Muscle of back (tissue), 13 donors: ENCODE measurements at places on chromosomes 16 and 17.

DNA sequence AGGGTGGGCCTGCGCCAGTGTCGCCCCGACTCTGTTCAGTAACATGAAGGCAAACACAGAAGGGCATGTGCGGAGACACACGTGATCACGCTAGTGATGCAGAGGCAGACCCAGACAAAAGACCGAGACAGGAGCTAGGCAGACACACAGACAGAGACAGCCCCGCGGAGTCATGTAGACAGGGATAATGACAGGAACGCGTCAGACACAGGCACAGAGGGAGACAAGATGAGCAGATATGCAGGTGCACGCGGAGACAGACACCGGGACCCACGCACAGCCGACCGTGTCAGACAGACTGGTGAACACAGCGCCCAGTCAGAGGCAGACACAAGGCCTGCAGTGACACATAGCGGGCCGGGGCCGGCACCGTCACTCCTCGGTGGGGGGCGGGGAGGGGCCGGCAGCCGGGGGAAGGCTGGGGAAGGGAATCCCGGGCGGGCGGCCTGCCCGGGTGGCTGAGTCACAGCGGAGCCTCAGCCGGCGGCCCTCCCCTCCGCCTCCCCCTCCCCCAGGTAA lies 7.4 kb downstream of the KDM6B start:
- DNase-seq, result peak; percentile 88

DNA sequence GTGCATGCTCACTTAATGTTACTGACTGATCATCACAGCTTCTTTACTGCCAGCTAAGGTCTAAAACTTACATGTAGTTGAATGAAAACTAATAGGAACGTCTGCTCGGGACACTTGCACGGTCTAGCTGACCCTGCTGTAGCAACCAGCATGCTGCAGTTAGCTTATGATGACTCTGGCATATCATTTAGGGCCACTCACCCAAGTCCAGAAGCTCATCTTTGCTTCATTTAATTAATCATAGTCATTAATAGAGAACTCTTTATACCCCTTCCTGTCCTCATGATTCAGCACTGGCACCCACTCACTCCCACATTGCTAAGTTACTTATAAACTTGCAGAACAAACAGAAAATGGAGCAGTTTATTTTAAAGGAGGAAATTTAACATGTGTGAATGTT lies 136.3 kb downstream of the NLK start:
- no peak for DNase-seq

- no peak for DNase-seq
Measured at GRCh38 chr17:63082952-63083351, 116.9 kb downstream of the TANC2 start.

DNA sequence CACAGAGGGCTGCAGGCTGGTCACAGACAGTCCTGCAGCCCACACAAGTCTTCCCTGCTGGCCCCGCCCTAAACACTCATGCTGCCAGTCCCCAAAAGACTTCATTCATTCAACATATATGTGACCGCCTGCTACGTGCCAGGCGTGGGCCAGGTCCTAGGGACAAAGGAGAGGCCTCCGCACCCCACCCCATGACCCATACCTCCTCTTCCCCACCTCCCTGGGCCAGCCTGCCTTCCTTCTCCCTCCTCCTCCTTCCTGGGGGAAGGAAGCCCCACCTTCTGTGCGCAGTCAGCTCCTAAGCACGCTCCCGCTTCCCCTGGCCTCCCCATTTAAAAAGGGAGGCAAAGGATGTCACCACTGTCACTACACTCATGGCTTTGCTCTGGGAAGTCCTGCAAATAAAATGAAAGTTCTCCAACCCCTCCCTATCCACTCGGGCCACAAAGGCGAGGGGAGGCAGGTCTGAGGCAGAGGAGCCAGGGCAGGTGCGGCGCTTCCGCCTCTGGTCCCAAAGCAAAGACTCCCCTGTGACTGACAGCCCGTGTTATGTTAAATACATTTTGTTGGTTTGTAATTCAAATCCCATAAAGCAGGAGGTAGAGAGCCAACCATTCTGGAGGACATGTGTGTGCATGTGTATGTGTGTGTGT lies 9.0 kb downstream of the DNAAF8 start:
- no peak for DNase-seq

DNA sequence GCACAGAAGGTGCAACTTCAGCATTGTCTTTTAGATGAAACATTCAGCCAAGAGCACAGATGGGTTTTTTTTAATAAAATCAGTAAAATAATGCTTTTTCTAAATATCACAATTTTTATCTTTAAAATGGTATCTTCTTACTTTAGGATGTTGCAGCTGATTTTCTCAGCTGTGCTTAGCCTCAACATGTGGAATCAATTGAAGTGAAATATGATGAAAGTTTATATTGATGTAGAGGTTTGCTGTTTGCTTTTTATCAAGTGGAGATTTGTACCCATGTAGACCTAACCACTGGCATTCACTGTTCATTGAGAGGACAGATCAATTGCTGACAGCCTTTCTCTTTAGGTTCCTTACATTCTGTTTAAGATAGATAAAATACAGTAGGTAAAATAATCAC lies 107.8 kb downstream of the CYB561 start:
- DNase-seq, result no peak

- no peak for DNase-seq
Measured at GRCh38 chr17:40522250-40522960, 21.0 kb upstream of the TNS4 start.

- no peak for DNase-seq
Measured at GRCh38 chr17:12062249-12062648, 41.6 kb downstream of the MAP2K4 start.

DNA sequence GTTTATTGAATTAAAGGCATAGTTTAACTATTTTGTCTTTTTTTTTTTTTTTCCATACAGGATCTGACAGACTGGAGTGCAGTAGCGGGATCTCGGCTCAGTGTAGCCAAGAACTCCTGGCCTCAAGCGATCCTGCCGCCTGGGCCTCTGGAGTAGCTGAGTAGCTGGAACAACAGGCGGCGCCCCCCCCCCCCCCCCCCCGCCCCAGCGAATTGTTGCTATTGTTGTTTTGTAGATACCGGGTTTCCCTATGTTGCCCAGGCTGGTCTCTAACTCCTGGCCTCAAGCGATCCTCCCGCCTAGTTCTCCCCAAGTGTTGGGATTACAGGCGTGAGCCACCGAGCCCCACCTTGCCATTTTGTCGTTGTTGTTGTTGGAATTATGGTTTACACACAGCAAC lies 1.3 kb upstream of the CENPV start:
- no peak for DNase-seq

DNA sequence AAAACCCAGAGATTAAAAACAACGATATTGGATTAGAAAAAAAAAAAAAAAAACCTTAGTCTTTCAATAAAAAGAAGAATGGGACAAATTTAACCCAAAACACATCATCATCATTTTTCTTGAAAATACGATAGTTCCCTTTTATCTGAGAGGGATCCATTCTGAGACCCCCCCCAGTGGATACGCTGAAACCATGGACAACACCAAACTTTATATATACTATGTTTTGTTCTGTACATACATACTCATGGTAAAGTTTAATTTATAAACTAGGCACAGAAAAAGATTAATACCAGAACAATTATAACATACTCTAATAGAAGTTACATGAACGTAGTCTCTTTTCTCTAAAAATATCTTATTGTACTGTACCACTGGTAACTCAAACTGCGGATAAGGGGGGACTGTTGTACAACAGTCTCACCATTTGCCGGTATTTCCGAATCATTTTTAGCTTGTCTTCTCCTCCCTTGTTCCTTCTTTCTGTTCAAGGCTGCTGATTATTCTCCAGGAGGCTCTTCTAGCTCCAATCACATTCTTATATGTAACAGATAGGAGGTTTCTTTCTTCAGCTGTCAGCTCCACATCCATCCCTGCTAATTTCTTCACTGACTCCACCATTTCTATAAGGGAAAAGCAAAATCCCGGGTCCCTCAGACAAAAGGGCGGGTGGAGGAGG lies 37.0 kb downstream of the RNF135 start:
- DNase-seq, result no peak

GRCh38 chr17:37019117-37019740 lies 70.5 kb downstream of the AATF start:
- DNase-seq, result no peak

DNA sequence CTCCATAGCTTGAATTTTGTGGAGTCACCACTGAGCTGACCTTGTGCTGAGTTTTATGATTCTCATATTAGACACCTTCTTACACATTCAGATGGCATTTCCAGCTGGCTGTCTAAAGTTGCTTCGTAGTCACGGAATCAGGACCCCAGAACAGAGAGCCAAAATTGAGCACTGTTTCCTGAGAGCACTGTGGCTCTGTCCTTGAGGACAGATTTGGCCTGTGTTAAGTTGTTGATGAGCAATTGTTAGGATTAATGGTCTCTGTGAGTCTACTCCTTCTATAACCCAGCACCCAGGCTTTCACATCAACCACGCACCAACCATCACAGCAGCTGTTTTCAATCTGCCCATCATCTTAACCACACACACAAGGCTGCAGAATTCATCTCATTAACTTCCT lies 277.5 kb upstream of the HSBP1 start:
- no peak for DNase-seq

- DNase-seq, result no peak
Measured at GRCh38 chr17:20213449-20213848, 204.3 kb downstream of the SPECC1 start.

DNA sequence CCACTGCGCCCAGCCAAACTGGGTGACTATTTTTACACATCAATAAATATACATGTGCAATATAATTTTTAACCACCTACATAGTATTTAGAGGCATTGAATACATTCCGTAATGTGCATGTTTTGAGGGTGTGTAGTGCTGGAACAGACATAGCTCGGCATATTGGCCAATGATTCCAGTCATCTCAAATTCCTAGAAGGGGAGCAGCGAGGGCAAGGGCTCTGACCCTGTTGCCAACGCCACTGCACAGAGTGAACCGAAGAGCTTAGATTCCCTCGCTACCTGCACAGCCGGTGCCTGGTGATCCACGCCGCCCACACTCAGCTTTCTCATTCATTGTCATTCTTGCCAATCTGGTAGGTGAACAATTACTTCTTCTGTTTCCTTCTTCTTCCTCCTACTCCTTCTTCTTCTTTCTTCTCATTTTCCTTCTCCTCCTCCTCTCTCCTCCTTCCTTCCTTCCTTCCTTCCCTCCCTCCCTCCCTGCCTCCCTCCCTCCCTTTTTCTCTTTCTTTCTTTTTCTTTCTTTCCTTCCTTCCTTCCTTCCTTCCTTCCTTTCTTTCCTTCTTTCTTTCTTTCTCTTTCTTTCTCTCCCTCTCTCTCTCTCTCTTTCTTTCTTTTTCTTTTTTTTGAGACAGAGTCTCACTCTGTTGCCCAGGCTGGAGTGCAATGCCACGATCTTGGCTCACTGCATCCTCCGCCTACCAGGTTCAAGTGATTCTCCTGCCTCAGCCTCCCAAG lies 26.3 kb upstream of the ATP2A3 start:
- DNase-seq, result no peak

GRCh38 chr17:31321481-31321880 lies at the start of gene EVI2A:
TSS of gene EVI2A (minus strand) at chr17:31321622. CDS start at chr17:31319013, 2,609 bp downstream.
- DNase-seq, result peak; percentile 44

DNA sequence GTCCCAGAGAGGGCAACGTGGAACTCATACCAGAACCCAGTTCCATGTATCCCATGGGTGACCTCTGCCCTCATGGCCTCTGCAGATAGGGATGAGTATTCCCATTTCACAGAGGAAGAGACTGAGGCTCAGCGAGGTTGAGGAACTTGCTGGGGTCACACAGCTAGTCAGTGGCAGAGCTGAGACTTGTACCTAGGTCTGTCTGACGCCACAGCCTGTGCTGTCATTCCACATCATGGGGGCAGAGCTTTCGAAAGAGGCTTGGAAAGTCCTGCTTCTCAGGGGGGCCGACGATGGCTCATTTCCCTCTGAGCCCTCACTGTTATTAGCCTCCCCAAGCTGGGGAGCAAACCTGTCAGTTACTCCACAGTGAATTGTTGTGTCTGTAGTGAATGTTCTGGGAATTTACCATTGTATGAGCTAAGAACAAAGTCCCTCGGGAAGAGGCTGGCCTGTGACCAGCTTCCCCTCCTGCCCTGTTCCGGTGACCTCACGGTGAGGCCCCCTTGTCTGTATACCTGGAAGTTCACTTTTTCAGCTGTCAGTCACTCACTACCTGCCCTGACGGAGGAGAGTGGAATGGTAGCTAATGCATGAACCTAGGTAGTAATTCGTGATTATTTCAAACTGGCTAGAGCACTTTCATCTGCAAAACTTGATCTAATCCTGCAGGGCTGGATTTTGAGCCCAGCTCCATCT lies 8.9 kb downstream of the METTL22 start:
- no peak for DNase-seq

GRCh38 chr17:2814481-2815341 lies 18.5 kb downstream of the RAP1GAP2 start:
- no peak for DNase-seq

- DNase-seq, result no peak
Measured at GRCh38 chr17:20086416-20087076, 77.4 kb downstream of the SPECC1 start.

- peak; percentile 82 for DNase-seq
Measured at GRCh38 chr16:7405166-7405565, 72.5 kb downstream of the RBFOX1 start.

DNA sequence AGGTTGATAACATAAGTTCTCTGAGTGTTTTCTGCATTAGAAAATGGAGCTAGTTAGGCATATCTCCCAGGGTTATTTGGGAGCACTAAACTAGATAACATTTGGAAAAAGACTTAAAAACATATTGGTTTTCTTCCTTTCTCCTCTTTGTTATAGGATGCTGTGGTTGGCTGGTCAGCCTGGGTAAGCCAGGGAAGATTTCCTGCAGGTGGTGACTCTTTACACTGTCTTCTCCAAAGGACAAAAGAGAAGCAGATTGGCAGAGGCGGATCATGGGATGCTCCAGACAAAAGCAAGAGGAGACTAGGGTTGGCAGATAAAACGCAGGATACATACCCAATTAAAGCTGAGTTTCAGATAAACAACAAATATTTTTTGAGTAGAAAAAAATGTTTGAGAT lies 6.2 kb upstream of the CRYBA1 start:
- DNase-seq, result no peak

- DNase-seq, result no peak
Measured at GRCh38 chr16:75216127-75216526, 2.7 kb upstream of the CTRB1 start.

DNA sequence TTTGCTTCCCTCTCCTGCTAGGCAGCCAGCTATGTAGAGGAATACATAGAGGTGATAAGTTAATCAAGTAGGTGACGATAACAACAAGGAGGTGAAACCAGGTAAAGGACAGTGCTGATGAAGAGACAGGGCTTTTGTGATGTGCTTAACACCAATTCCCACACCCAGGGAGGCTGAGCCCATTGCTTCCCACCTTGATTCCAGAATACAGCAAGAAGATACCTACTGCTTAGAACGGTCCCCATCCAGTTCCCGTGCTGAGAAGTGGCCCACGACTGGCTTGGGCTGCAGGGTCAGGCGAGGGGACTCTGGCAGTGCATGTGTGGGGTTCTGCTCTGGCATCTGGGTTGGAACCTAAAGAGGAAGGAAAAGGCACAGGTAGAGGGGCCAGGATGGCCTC lies 16.1 kb upstream of the GFAP start:
- no peak for DNase-seq

- no peak for DNase-seq
Measured at GRCh38 chr17:43988301-43988700, 16.1 kb upstream of the NAGS start.
